Activated T-helper 1 cell treated with anti-CD3 and anti-CD28 coated beads, Interleukin-12 subunit alpha, Interleukin-12 subunit beta, Interleukin-2, Interleukin-4 antibody, amounts not matched to agents 30 ng/mL and 10 ng/mL and 1 ng/mL, durations not matched to agents 14 hours and 24 hours and 36 hours (primary cell): ENCODE measurements at places on chromosomes 2 and 18. TPM values are rescaled to one million over a fixed set of nuclear protein-coding genes. Genes with fewer than 3 reads are reported as not detected.

CCDC93 gene
- total RNA-seq: 33.3 and 34.4 TPM in 2 replicates

GRCh38 chr2:8193686-8194615 is 487.9 kb upstream of the ID2 start:
- peaks cover 15% of the 10 kb centered on the region for H3K27me3 ChIP-seq
- peaks cover 5% of the 10 kb centered on the region for H3K4me1 ChIP-seq
- DNase-seq: no peak
- no peak overlapping the region for H3K27ac ChIP-seq

DNA sequence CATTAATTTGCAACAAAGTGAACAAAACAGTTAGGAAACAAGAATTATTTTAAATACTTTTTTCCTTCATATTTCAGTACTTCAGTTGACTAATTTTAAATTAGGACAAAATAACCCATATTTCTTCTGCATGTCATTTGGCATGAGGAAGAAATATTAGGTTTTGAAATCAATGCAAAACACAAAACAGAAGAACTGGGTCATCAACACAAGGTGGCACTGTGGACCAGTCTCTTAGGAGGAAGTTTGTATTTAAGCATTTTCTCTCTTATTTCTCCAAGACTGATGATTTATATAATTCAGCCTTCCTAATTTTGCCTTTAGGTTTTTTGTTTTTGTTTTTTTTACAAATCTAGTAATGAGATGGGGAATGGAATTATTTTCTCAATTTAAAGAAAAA is 352.8 kb upstream of the KCNH7 start:
- no peaks in the 10 kb centered on the region for H3K27me3 ChIP-seq
- DNase-seq: no peak
- no peak overlapping the region for H3K4me3 ChIP-seq
- H3K4me1 ChIP-seq: no peaks in the 10 kb centered on the region
- H3K36me3 ChIP-seq: no peaks in the 10 kb centered on the region

DNA sequence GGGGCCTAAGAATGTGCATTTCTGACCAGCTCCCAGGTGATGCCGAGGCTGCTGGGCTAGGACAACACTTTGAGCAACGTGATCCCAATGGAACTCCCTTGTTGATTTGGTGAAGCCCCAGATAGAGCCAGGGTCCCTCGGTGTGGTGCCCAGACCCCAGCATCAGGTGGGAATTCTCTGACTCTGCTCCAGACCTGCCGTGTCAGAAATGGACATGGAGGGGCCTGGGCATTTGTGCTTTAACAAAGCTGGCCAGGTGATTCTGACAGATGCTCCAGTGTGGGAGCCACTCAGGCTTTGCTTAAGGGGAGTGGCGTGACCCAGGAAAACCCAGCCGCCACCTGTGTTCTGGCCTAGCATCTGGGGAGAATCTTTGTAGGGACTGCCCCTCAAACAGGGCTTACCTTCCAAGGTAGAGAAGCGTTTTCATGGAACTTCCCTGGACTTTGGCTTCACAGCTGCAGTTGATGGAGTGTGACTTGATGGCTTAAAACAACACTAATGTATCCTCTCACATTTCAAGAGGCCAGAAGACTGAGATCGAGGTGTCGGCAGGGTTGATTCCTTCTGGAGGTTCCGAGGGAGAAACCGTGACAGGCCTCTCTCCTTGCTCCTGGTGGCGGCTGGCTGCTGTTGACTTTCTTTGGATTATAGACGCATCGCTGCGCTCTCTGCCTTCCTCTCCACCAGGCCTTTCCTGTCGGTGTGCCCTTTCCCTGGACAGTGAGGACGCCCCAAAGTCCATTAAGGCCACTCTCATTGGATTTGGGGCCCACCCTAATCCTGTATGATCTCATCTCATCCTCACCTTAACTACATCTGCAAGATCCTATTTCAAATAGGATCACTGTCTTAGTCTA is 57.0 kb upstream of the HDAC4 start:
- H3K4me3 ChIP-seq: no peak overlapping the region
- peaks cover 12% of the 10 kb centered on the region for H3K27me3 ChIP-seq
- H3K27ac ChIP-seq: no peak overlapping the region

DNA sequence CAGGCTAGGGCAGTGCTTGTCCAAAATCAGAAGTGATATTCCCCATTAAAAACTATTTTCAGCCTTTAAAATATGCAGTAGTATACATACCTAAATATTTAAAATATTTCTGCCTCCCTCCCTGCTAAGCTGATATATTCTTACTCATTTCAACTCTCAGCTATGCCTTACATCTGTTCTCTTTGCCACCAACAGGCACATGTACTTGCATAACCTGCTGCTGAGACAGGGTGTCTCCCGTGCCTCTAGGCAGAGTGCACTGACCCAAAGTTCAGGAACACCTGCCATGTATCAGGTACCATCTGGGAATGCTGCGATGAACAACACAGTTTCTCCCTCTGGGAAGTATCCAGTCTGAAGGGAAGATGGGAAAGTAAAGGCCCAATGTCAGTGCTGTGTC is 91.7 kb downstream of the STK39 start:
- H3K27ac ChIP-seq: no peak overlapping the region
- H3K36me3 ChIP-seq: peaks cover 14% of the 10 kb centered on the region
- H3K4me3 ChIP-seq: no peak overlapping the region
